Kidney (tissue), 22 donors: ENCODE measurements at places on chromosomes 5 and 9.

DNA sequence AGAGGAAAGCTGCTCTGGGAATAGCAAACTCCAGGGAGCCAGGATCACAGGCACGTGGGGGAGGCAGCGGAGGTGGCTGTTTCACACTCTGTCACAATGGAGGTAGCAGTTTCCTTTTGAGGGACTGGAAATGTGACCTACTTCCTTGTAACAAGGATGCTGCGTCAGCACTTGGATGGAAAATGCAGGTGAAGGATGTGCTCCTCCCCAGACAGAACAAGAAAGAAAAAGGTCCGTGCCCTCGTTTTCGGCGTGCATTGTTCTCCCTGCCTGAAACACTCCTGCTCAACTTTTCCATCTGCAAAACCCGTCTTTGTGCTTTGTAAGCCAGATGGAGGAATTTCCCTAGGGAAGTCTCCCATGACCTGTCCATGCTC is 55.1 kb upstream of the SH3PXD2B start:
- no peak for DNase-seq

- no peak for DNase-seq
Measured at GRCh38 chr9:87140605-87141109, 193.4 kb upstream of the GAS1 start.

DNA sequence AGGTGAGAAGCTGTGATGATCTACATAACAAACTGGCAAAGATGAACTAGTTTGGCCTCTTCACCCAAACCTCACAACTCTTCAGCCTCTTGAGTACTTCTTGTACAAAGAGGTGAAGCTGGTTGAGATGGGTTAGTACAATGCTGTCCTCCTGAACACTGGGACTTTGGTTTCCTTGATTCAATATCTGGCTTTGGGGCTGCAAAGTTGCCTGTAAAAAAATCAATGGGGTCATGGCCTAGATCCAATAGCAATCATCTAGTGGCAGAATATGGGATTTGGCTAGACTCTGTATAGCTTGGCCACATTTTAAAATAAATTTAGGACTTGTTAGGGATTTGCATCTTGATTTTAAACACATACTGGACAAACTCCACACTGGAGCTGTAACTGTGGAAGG is 179.1 kb downstream of the ADAMTS12 start:
- DNase-seq, result no peak

DNA sequence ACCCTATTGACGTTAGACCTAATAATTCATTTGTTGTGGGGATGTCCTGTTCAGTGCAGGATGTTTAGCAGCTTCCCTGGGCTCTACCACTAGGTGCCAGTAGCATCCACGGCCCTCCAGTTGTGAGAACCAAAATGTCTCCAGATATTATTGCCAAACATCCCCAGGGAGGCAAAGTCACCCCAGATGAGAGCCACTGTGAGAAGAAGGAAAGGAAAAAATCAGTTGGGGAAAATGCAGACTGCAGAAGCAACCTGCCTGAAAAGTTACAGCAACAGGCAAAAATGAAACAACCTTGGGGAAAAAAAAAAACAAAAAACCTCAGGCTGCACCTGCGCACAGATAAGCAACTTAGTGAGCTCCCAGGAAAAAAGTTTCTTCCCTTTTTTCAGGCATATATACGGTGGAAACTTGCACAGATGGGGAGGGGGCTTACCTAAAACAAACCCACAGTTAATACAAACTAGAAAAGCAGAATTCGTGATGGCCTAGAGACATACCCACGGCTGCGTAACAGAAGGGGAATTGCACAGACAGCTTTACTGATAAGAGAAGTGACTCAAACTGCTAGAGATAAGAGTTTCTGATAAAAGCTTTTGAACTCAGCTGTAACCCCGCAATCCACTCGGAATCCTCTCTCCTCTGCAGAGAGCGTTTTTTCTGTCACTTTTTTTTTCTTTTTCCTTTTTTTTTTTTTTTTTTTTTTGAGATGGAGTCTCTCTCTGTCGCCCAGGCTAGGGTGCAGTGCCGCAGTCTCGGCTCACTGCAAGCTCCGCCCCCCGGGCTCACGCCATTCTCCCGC is 29.8 kb upstream of the FBP1 start:
- DNase-seq, result peak; percentile 71

GRCh38 chr5:135598691-135599395 is 20.1 kb upstream of the CXCL14 start:
- no peak for DNase-seq

- DNase-seq, result no peak
Measured at GRCh38 chr9:100761276-100761802, 183.5 kb downstream of the CAVIN4 start.

DNA sequence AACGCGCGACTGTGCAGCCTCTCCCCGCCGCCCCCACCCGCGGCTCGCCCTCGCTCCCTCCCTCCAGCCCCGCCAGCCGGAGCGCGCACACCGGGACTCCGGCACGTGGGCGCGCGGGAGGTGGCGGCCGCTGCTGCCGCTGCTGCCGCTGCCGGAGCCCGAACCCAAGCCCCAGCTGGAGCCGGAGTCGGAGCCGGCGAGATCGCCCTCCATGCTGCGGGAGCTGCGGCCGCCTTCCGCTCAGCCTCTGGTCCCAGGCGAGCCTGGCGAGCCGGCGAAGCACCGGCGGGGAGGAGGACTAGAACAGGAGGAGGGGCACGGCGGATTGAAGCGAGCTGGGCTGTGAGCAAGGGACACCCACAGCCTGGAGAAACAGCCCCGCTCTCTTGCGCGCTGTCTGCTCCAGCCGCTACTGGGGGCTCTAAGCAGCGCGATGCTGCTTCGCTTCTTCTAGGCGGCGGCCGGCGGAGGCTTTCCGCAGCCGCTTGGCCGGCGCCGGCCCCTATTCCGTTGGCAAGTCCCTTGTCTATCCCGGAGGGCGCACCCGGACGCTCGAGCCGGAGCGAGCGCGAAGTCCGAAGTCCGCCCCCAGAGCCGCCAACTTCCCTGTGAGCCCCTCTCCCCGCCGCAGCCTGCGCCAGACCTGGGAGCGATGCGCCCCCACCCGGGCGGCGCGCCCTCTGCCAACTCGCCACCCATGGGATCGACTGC is 598.7 kb upstream of the SGCD start:
- DNase-seq, result peak; percentile 88

DNA sequence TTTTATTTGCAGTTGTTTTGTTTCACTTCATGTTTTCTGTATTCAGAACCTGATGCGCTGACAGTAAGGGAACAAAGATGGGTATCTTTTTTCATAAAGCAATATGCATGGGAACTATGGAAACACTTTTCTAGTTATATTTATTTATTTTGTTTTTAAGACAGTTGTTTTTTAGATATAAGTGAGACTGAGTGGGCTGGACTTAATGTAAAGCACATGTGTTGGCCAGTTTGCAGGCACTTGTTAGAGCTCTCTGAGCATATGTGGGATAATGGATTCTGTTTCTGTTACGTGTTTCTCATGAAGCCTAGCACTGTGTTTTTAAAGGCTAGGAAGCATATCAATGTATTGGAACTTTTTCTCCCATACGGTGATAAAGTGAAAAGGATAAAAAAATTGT is 164.1 kb downstream of the PRR16 start:
- no peak for DNase-seq

DNA sequence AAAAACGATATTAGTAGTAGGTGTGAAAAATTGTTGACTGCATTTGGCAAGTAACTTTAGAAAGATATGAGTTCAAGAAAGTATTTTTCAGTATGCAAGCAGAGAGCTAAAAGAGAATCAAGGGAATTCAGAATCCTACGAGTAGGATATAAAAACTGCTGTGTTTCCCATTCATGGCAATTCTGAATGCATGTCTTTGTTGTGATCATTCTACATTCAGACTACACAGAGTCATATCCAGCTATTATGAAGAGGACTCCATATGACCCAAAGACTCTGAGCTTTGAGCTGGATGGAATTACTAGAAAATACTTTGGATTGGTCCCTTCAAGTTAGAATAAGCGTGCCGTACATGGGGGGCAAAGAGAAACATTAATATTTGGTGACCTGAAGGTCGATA is 12.0 kb downstream of the IFNE start:
- no peak for DNase-seq

DNA sequence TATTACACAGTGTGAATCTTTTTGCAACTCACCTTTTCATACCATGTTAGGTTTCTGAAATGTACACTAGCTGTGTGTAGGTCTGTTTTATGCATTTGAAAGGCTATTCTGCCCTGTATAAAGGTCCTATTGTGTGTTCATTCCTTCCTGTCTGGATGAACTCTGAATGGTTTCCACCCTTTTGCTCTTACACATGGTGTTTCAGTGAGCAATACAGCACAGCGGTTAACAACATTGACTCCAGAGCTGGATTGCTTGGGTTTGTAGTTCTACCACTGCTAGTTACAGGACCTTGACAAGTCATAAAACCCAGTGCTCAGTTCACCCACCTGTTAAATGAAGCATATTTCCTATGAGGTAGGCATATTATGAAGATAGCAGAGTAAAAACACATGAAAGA is 331.6 kb downstream of the ADGRV1 start:
- no peak for DNase-seq

DNA sequence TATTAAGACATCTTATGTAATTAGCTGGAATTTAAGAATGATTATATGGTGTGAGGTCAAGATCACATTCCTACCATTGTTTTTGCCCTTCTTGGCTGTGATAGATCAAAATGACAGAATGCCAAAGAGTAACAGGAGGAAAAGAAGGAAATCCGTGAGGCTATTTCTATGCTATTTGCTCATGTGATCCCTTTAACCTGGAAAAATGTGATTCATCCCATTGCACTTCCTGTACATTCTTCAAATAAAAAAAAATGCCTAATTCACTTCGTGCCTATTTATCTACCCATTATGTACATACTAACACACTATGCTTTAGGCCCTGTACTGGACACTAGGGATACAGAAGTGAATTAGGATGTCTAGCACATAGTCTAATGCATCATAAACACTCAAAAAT is 154.1 kb upstream of the PAPPA start:
- DNase-seq, result no peak

DNA sequence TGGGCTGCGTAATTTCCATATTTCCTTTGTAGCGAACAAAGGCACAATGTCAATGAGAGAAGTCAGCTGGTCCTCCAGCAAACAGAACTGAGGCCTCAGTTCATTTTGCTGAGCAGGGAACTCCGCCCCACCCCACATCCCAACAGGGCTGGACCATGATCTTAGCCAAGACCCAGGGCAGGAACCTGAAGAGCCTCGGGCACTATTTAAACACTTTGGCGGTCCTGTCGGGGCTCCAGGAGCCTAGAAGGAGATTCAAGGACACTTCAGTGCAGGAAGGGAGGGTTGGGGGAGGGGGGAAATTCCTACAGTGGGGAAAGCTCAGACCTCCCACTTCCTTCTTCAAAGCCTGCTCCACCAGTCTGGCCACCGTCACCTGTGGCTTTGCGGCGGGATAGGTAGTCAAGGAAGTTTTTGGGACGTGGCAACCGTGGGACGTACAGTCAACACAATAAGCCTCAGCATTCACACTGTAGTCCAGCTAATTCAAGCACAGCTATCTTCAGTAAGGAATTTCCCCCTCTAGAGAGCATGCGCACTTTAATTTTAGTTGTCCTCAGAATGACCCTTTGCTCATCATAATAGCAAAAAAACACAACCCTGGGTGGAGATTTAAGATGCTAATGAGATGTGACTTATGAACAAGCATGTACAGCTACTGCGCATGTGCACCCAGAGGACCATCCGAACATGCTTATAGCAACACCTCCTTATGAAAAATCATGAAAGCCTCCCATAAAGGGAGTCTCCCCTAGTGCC is 30.9 kb downstream of the S1PR3 start:
- peak; percentile 46 for DNase-seq

GRCh38 chr5:17203329-17204132 is 13.9 kb upstream of the BASP1 start:
- peak; percentile 54 for DNase-seq

DNA sequence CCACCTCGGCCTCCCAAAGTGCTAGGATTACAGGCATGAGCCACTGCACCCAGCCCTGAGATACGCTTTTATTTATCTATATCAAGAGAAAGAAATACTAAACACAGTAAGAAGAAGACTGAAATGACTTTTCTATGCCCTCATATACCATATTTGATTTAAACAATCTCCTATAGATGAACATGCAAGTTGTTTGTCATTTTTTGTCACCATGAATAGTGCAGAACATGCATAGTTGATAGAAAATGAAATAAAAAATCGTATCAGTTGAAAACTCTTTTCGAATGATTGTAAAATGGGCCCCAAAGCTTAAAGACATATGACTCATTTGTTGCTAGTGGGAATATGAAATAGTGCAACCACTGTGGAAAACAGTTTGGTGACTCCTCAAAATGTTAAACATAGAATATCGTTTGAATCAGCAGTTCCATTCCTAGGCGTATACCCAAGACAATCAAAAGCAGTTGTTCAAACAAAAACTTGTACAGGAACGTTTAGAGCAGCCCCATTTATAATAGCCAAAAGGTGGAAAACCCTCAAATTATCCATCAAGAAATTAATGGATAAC is 61.4 kb upstream of the ANKH start:
- no peak for DNase-seq

- no peak for DNase-seq
Measured at GRCh38 chr9:126939821-126940221, 25.2 kb downstream of the RALGPS1 start.

DNA sequence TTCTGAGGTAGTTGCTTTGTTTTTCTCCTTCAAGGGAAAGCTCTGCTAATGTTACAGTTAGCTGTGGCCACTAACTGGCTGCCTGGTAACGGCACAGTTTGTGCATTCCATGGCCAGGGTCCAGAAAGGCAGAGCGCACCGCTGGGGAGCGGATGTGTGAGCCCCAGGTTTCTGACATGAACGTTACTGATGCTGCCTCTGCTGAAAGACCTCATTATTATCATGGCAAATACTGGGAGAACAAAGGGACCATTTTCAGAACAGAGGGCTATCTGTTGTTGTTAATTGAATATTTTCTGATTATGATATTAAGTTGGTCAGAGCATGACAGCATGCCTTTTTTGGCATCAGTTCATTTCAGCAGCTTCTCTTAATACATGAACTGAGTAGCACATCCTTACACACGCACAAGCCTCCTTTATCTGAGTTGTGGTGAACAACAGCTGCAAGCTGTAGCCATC is 134.1 kb downstream of the NUDT12 start:
- DNase-seq, result peak; percentile 45

GRCh38 chr9:8096091-8096490 is 296.5 kb upstream of the DMAC1 start:
- DNase-seq, result no peak

DNA sequence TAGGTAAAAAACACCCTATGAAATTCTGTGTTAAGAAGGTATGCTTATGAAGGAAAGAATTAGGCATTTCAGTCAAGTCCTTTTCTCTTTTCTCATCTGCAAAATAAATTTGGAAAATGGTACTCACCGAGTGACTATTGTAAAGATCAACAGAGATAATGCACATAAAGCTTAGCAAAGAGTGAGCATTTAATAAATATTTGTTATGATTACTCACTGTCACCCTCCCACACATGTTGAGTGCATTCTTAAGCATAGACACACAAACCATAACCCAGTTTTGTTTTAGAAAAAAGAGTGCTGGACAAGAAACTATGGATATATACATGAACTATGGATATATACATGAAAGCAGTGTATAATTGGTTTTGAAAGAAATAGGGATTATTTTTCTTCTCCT is 54.7 kb upstream of the PRLR start:
- DNase-seq, result no peak

GRCh38 chr5:34576891-34577666 is 79.0 kb upstream of the RAI14 start:
- no peak for DNase-seq
